ENCODE measurements at places on chromosomes 11 and 22. TPM values are rescaled to one million over a fixed set of nuclear protein-coding genes. Genes with fewer than 3 reads are reported as not detected.

DNA sequence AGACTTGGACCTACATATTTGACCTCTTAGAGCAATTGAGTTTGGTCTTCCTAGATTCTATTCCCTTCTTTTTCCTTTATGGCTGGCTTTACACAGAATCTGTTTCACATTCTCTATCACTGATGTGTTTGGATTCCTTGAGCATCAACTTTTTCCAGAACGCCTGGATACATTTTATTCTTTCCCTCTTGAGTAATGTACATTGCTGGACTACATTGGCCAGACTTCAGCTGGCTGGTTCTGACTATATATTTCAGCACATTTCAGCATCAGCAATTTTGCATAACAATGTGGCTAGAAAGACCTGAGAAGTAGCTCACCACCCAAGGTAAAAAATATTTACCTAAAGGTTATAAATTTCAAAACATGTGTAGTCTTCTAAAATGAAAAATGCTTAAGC, 2198.2 kb upstream of the RAG2 start:
- no peaks in the 10 kb centered on the region for H3K4me1 ChIP-seq
- no peaks in the 10 kb centered on the region for H3K27me3 ChIP-seq

- no peak overlapping the region for H3K27ac ChIP-seq
- H3K4me3 ChIP-seq = no peak overlapping the region
- DNase-seq = no peak
- H3K36me3 ChIP-seq = no peaks in the 10 kb centered on the region
- no peaks in the 10 kb centered on the region for H3K27me3 ChIP-seq
Measured at GRCh38 chr22:45200860-45201511, 37.3 kb downstream of the NUP50 start.

DNA sequence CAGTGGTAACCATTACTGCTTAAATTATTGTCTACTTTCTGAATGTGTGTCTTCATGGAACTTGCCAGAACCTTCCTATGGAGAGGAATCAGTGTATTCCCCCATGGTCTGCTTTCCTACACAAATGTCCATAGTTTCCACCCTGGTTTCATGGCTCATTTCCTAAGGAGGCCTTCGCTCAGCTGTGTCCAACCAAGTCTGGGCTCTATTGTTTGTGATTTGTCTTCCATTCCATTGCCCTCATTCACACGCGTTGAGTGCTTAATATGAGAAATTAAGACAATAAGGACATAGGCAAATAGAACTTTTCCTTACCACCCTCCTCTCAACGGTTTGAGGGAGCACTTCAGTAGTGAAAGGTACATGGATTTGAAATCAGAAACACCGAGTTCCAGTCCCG, 510.6 kb downstream of the NTM start:
- H3K27ac ChIP-seq = no peak overlapping the region
- no peaks in the 10 kb centered on the region for H3K4me1 ChIP-seq
- H3K36me3 ChIP-seq = no peaks in the 10 kb centered on the region
- no peak overlapping the region for H3K4me3 ChIP-seq

DNA sequence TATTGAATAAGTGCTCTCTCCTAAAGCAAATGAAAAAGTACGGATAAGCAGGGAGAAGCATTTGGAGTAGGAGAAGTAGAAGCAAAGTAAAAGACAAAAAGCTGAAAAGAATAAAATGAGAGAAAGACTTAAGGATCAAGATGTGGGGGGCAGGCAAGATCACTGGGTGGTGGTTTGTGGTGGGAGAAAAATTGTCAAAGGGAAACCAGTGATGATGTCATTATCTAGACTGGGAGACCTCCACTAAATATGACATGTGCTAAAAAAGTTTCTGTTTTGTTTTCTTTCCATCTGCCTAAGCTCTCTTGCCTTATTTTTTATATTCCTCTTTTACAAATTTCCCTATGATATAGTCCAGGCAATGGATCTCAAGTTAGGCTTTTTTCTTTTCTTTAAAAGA, 14.8 kb upstream of the MAML2 start:
- H3K27me3 ChIP-seq = no peaks in the 10 kb centered on the region
- peak overlapping the region; percentile 17 for H3K4me3 ChIP-seq
- H3K27ac ChIP-seq = peak overlapping the region; percentile 67
- peaks cover 24% of the 10 kb centered on the region for H3K4me1 ChIP-seq
- H3K36me3 ChIP-seq = peaks cover 18% of the 10 kb centered on the region
- peak; percentile 46 for DNase-seq

- no peaks in the 10 kb centered on the region for H3K4me1 ChIP-seq
- no peak overlapping the region for H3K4me3 ChIP-seq
- no peak overlapping the region for H3K27ac ChIP-seq
- peaks cover 5% of the 10 kb centered on the region for H3K27me3 ChIP-seq
Measured at GRCh38 chr22:37379722-37380121, 47.6 kb downstream of the ELFN2 start.

The SOX6 gene
- 0.48 TPM for total RNA-seq

Data from activated T-cell treated with anti-CD3 and anti-CD28 coated beads, Interleukin-2, amount 50 U/mL, for 72 hours (primary cell).